ENCODE measurements at places on chromosomes 1 and 21.

- DNase-seq: no peak
Observed at GRCh38 chr21:33238146-33238545, 8.4 kb downstream of the IFNAR2 start.

DNA sequence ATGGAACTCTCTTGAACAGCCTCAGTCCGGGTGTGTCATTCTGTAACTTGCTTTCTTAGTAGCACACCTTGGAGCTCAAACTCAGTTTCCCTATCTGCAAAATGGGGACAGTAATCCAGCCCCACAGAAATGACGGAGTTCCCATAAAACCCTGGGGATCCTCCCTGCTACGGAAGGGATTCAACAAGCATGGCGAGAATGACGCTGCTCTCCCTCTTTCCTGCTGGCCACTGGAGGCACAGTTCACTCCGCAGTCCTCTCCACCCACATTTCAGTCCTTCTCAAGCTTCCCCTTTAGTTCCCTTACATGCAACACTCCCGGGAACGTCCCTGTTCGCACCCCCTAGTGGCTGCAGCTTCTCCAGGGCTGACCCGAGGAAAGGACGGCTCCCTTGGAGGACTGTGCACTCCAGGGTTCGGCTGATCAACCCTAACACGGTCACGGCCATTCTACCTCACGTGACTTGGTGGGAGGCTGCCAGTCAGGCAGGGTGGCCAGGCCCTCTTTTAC lies 20.6 kb downstream of the RUNX3 start:
- DNase-seq: no peak

GRCh38 chr1:164802529-164803282 lies 243.7 kb downstream of the PBX1 start:
- DNase-seq: no peak

- DNase-seq: no peak
Observed at GRCh38 chr1:48016515-48016914, 19.3 kb upstream of the TRABD2B start.

DNA sequence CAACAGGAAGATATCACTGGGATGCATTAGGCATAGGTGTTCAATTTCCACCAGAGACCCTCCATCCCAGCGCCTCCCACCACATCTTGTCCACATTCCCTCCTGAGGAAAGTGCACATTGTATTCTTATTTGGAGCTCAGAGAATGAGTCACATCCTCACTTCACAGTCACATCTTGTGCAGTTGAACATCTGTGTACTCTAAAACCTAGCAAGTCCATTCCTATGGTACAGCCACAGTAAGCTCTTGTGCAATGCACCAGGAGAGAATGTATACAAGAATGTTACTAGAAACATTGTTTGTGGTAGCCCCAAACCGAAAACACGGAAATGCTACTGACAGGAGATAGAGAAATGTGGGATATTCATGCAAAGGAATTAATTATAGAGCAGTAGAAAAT lies 1.6 kb upstream of the KDF1 start:
- DNase-seq: no peak

GRCh38 chr1:43533584-43533983 lies 2.9 kb downstream of the PTPRF start:
- no peak for DNase-seq

DNA sequence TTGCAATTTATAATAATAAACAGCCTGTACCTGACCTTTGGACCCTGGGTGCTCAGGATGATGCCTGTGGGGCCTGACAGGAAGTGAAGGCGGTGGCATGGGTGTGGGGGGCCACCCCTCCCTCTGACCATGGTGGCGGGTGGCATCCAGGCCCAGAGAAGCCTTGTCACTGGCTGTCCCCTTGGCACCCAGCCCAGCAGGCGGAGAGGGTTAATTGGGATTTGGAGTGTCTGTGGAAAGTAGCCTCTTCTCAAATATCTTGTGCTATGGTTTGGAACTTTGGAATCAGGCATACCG lies 20.5 kb downstream of the SOX13 start:
- DNase-seq: no peak

DNA sequence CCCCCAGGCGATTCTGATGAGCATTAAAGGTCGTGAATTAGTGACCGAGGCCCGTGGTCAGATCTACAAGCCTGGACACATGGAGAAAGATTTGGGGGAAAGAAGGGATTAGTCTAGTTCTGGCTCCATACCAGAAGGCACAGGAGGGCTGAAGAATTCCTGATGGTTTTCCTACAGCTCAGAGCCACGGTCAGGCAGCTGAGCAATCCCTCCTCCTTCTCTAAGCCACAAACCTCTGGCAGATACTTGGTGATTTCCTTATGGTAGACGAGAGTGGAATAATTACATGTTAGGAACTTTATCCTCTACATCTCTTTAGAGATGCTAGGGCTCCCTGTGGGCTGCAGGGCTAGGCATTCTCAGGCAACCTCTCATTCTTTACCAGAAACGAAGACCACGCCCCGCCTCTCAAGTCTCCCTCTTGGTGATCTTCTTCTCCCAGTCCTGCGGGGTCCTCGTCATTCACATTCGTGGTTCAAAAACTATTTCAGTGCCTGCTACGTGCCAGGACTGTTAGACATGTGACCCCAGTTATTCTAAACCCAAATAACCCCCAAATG lies 20.5 kb upstream of the ZBTB18 start:
- DNase-seq: no peak

DNA sequence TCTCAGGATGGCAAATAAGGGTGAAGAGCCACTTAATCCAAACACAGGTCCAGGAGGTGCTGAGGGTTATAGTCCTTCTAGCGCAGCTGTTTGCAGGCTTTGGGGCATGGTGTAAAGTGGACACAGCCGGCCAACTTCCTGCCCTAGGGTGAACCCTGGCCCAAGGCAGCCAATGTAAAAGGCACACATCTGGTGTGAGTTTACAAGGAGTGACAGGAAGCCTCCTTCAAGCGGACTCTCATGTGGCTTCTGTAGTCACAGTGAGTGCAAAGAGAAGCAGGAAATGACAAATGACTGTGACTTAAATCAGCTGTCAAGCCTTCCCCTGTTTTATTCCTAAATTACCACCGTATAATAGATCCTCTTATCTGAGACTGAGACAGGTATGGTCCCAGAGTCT lies 213.0 kb downstream of the CRB1 start:
- peak; percentile 45 for DNase-seq

GRCh38 chr1:156337888-156338179 lies 258 bp downstream of the CCT3 start:
- DNase-seq: no peak

DNA sequence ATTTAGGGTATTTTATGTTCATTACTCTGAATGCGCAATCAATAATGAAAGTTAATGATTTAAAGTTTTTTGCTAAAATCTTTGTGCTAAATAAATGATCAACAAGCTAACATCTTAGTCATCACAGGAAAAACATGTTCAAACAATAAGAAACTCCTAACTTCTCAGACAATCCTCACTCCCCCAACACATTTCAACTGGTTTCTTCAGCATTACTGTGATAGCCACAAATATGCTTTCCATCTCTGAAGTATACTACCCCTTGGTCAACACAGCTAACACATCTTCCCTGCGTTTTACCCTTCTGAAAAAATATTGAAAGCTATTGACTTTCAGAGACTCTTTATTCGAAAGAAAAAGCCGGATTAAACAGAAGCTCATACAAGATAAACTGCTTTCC lies 85.8 kb downstream of the ZNF644 start:
- DNase-seq: no peak

DNA sequence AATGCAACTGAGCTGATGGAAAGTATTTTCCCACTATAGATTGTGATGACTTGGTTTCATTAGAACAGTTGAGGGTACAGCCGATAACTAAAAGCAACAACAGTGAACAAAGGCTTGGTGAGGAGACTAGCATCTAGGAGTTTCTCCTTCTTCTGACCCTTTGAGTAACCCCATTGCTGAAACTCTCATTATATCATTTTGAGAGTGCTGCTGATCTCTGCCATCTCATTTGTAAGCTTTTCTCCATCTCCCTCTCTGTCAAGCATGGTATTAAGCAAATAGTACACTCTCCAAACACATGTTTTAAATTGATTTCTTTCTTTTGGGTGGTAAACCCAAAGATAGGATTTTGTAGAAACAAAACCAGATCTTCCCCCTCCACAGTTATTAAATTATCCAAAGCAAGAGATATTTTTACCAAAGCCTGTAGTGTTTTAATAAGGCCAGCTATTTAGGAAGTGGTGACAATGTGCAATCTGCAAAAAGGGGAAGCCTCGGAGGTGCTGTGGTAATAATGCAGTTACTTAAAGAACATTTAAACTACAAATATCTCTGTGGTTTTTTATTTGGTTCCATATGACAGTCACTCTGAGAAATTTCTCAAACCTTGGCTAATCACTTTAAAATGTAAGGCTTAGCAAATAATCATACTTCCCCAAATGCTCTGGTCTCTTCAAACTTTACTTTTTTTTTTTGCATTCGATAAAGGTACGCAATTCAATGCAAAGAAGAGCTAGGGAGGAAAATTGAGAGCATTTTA lies 287.5 kb downstream of the HLX start:
- no peak for DNase-seq

GRCh38 chr1:4730078-4730477 lies 75.7 kb downstream of the AJAP1 start:
- no peak for DNase-seq

DNA sequence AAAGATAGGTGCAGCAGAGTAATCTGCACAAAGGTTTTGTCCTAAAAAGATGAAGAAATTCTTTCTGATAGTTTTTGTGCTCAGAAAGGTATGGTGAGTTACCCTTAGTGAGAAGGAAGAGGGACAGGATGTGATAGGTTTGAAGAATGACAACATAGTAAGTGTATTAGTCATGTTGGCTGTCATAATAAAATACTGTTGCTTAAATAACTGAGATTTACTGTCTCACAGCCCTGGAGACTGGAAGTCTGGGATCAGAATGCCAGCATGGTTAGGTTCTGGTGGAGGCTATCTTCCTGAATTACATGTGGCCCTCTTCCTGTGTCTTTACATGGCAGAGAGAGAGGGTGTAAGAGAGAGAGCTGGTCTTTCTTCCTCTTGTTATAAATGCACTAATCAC lies 965.2 kb downstream of the TTLL7 start:
- no peak for DNase-seq

- no peak for DNase-seq
Observed at GRCh38 chr1:82775406-82776000, 974.8 kb downstream of the ADGRL2 start.

GRCh38 chr1:31487143-31487542 lies 74.1 kb downstream of the SERINC2 start:
- peak; percentile 52 for DNase-seq

GRCh38 chr1:11352816-11353799 lies 80.1 kb downstream of the UBIAD1 start:
- no peak for DNase-seq

- DNase-seq: no peak
Observed at GRCh38 chr21:35945089-35945671, 115.1 kb downstream of the SETD4 start.

GRCh38 chr1:89942014-89942413 lies 52.9 kb upstream of the ZNF326 start:
- DNase-seq: no peak

DNA sequence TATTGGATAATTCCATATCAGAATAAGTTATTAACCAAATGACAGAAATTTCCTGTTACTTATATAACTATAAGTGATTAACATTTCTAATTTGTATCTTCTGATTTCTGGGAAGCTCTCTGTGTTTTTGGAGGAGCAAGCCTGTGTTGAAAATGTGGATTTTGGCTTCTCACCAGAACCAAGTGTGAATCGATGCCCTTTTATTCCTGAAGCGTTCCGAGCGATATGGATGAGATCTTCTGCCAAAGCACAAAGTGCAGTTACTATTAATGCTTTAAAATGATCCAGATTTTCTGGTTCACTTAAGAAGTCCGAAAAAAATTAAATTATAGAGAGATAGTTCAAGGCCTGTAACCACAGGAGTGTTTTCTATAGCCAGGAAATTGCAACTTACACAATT lies 22.8 kb downstream of the ALG14 start:
- no peak for DNase-seq

- DNase-seq: no peak
Observed at GRCh38 chr1:225613006-225613405, 39.9 kb downstream of the ENAH start.

GRCh38 chr1:186218654-186219352 lies 156.2 kb downstream of the TPR start:
- DNase-seq: no peak

GRCh38 chr1:150577557-150578271 lies 1.7 kb downstream of the MCL1 start:
- no peak for DNase-seq

- peak; percentile 61 for DNase-seq
Observed at GRCh38 chr1:25487628-25488027, 55.8 kb upstream of the LDLRAP1 start.

DNA sequence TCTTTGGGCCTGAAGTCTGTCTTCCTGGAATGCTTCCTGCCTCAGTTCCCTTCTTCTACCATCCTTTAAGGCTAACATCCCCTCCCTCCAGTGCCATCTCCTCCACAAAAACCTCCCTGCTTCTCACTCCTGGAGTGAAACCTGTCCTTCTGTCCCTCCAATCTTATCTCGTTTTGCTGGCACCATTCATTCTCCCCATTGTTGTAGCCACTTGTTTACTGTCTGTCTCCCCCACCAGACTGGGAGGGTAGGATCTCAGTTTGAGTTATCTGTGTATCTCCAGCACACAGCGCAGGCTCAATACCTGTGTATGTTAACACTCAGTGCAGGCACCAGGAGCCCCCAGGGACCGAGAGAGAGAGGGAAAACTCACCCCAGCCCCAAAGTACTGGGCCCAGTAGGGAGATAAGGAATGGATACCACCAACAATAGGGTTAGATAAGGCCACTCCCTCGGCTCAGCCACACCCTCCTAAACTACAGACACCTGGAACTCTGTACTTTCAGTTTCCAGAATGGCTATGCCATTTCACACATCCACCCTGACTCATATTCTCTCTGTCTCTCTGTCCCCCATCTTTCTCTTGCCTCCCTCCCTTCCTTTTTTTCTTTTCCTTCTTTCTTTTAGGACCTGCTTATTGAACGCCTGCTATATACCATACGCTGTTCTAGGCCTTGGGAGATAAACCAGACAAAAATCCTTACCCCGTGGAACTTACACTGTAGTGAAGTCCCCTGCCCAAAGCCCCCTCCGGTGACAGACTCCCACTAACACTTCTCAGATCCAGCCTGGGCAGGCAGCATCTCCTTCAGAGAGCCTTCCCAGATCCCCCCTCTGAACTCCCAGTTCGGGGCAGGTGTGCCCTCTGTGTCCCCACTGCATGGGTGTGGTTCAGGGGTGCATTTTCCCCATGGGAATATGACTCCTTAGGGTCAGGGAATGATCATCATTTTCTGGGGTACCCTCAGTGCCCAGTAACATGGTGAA lies 3.3 kb upstream of the SSBP3 start:
- no peak for DNase-seq

Data from CD8-positive, alpha-beta T cell (primary cell).